Gastrocnemius medialis (tissue), 4 donors: ENCODE measurements at places on chromosomes 12 and 14.

DNA sequence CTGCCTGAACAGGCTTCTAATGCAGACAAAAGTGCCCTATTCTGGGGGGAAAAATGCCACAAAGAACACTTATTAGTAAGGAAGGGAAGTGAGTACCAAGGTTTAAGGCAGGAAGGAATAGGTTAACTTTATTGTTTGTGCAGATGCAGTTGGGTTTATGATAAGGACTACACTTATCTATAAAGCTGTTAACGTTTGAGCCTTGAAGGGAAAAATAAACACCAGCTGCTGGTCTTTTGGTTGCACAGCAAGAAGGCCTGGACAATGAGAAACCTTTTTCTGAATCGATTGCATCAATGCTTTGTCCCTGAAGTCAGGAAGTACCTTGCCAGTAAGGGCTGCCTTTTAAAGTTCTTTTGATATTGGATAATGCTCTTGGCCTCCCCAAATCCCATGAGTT is 407.8 kb downstream of the ATP23 start:
- DNase-seq: no peak

DNA sequence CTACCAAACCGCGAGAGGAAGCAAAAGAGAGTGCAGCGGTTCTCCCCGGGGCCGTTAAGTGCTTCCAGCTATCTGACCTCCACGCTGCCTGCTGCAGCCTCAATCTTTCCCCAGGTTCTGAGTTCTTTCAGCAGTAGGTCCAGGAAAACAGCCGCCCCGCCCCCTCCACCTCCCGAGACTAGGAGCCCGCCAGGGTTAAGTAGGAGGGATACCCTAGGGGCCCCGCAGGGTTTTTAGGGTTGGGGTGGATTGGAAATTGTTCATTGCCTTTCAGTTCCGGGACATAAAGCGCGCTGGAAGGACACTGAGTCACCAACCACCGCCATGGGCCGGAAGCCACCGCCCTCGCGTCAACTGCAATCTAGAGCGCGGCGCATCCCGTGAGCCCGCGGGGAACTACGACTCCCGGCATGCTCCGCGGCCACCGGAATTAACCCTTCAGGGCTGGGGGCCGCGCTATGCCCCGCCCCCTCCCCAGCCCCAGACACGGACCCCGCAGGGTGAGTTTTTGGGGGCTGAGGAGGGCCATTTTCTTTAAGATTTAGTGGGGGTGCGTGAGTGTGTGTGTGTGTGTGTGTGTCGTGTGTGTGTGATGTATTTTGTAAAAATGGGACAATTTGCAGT is at the start of gene MYL6B:
MYL6B (plus strand) TSS at position 456 of the 624 bp plus-strand sequence. CDS start 1,332 bp downstream, outside the sequence.
- DNase-seq: peak; percentile 92

DNA sequence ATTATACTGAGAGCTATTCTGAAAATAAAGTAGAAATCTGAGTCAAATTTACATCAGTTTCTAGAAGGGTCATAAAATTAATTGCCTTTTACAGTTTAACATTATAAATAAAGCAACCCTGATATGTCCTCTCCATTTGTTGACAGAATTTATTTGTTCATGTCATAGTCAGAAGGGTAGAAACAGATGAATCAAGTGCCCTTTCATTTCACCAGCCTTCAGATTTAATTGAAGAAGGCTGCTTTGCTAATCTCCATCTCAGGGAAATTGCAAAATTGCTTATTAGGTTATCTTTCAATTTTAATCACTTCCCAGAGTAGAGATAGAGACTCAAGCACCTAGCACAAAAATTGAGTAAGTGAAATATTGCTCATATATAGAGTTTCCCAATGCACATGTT is 76.8 kb downstream of the ATXN7L3B start:
- no peak for DNase-seq

DNA sequence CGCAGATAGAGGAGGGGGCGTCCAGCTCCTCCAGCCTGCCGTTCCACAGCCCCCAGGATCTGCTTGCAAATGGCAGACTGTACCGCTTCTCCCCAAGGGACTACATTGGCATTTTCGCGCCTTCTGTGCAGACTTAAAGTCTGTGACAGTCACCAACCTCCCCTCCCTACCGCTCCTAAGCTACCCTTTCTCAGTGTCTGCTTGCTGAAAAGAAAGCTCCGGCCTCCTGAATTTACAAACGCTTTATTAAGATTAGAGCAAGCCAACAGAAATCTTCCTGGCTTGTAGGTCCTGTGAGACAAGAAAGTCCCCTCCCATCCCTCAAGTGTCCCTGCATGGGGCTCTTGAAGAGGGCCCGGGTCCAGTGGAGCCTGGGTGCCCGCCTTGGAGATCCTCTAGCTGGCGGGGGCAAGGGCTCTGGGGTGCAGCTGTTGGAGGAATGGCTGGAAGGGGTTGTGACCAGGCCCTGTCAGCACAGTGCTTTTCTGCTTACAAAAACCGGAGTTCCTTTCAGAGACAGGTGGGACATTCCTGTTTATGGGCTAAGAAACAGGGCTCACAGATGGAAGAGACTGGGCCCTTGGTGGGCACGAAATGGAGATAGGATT is 2.8 kb upstream of the DLK1 start:
- no peak for DNase-seq

GRCh38 chr12:100251917-100252316 is 15.0 kb downstream of the DEPDC4 start:
- DNase-seq: no peak

- DNase-seq: no peak
Observed at GRCh38 chr12:123843912-123844748, 82.0 kb downstream of the DNAH10 start.

DNA sequence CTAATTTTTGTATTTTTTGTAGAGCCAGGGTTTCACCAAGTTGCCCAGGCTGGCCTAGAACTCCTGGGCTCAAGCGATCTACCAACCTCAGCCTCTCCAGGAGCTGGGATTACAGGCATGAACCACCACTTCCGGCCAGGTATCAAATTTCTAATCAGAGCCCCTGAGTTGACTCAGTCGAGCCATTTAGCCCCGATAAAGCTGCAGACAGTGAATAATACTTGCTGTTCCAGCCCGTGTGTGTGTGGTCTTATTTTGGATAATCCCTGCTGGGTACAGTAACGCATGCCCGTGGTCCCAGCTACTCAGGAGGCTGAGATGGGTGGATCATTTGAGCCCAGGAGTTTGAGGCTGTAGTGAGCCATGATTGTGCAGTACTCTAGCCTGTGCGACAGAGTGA is 57.0 kb downstream of the TEAD4 start:
- DNase-seq: no peak

DNA sequence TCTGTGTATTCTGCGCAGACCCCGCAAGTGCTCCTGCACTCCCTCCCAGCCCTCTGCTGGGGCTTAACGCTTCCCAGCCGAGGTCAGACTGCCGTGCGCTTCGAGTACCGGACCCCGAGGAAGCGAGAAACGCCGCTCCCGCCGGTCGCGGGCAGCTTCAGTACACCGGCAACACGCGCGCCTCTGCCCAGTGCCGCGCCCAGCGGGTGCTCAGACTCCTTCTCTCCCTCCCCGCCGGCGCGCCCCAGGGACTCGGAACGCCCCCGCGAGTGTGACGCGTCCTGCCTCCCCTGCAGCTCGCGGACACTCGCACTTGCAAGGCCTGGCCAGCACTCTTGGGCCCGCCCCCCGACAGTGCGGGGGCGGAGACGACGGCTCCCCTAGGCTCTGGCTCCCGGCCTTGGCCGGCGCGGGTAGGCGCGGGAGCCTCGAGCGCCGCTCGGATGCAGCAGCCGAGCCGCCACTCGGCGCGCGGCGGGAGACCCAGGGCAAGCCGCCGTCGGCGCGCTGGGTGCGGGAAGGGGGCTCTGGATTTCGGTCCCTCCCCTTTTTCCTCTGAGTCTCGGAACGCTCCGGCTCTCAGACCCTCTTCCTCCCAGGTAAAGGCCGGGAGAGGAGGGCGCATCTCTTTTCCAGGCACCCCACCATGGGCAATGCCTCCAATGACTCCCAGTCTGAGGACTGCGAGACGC is at the start of gene PTGER2:
PTGER2 (plus strand) TSS at position 410 of the 692 bp plus-strand sequence; CDS start at position 647, 237 bp downstream.
- peak; percentile 54 for DNase-seq

DNA sequence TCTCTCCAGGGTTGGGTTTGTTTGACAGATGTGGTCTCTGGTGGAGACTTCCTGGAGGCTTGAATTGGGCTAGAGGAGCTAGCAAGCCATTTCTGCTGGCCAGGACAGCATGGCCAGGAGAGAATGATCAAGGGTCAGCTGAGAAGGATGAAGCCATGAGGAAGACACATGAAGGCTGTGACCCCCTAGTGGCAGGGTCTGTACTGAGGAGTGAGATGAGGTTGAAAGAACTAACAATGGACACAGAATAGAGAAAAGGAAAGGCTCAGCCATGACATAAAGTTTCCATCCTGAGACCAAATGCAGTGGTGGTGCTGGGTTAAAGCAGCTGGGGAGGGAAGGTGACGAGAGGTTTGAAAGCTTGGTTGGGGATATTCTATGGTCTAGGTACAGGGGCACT is 89.9 kb downstream of the NT5DC3 start:
- DNase-seq: no peak

GRCh38 chr12:42932936-42933335 is 343.4 kb upstream of the PRICKLE1 start:
- DNase-seq: no peak

- DNase-seq: no peak
Observed at GRCh38 chr12:108722992-108723766, 8.1 kb downstream of the CORO1C start.

DNA sequence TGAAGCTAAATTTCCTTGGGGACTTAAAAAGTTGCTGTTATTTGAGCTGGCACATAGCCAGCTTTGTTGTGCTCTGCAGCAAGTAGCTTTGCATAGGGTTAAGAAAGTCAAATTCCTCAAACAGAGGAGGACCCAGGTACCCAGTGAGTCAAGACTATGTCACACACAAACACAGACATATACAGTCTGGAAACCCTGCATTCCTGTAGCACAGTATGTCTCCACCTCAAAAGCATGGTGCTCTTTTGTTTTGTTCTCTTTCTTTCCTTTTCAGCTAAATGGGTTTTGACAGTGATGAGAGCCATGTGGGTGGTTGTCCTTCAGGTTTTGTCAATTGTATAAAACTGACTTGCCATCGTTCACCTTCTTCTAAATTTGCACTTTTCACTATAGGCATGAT is 179.6 kb upstream of the DIO2 start:
- DNase-seq: no peak

- no peak for DNase-seq
Observed at GRCh38 chr12:89988188-89988915, 279.7 kb upstream of the ATP2B1 start.

DNA sequence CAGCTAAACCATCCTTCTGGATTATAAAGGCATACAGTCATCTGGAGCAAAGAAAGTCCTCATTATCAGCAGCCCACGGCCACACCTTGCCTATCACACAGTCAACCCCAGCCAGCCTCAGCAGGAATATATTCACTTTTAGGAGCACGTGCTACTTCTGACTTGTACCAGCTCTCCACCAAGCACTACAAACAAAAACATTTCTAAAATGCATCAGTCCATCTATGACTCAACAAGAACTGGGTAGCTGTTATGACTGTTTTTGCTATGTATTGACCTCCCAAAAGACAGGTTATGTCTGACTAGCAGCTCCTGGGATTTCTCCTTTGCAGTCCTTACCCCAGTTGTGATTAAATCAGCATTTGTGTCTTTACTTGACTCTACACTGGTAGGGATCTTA is 31.2 kb downstream of the NUAK1 start:
- DNase-seq: no peak

GRCh38 chr12:68970951-68971350 is 38.0 kb upstream of the CPM start:
- DNase-seq: no peak

DNA sequence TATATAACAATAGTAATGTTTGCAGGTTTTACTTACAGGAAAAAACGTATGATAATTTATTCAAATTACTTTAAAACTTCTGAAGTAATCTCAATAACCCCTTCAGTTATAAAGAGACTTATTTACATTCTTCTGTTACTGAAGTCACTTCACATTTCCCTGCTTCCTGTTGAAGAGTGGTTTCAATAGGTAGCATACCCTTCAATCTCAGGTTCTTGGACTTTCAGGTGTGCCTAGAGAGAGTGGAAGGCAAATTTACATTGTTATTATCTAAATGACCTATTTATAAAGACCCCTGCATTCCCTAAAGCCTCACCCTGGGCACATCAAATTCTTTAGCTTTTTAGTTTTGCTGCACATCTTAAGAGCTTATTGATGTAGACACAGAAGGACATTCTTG is 137.6 kb upstream of the AEBP2 start:
- no peak for DNase-seq

- no peak for DNase-seq
Observed at GRCh38 chr12:53201177-53201541, 5.9 kb downstream of the ITGB7 start.

- no peak for DNase-seq
Observed at GRCh38 chr12:46177837-46178608, 90.8 kb downstream of the SLC38A1 start.

GRCh38 chr12:116194935-116195431 is 82.5 kb downstream of the MED13L start:
- no peak for DNase-seq

GRCh38 chr12:105226219-105226618 is 9.8 kb downstream of the APPL2 start:
- DNase-seq: peak; percentile 72

- no peak for DNase-seq
Observed at GRCh38 chr12:112813836-112814235, 22.3 kb downstream of the RPH3A start.

DNA sequence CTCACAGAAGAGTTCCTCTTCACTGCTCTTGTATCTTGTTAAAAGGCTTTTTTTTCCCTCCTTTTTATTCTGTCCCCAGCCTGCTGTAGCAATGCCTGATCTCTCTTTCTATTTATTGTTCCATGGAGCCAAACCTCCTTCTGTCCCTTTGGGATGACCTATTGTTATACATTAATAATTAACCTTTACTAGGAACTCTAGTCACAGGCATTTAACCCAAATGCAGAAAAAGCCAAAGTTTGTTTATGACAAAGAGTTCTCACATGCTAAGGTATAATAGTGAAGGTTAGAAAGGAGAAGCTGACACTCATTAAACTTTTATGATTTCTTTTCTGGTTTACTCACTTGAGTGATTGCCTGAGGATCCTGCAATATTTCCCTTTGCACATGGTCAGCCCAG is 535.8 kb downstream of the NRXN3 start:
- DNase-seq: no peak

DNA sequence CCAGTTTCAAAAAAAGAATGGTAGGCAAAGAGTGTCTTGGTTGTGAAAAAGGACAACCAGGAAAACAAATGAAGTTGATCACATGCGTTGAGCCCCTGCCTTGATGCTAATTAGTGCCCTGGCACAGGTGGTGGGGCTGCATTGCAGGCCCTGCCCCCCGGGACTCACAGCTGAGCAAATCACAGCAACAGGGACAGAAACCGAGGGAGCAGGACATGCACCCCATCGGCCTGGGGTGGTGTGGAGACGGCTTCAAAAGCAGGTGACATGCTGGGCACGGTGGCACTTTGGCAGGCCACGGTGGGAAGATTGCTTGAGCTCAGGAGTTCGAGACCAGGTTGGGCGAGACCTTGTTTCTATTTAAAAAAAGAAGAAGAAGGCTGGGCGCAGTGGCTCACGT is 1.1 kb upstream of the PAPLN start:
- DNase-seq: no peak

DNA sequence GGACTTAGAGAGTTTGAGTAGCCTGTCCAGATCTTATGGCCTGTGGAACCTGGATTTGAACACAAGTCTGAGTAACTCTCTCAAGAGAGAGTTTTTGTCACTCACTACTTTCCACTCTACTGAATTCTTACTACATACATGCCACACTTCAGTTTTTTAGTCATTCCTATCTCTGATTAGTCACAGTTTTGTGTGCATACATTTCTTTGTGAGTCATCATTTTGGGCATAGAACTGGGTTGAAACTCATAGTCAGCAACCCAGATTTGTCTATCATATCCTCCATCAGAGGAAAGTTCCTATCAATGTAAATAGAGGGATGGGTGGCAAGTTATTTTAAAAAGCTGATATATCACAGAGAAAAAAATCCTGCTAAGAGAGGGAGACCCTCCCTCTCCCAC is 42.9 kb downstream of the FLRT2 start:
- DNase-seq: no peak

- no peak for DNase-seq
Observed at GRCh38 chr12:45651029-45651428, 78.5 kb upstream of the ARID2 start.
